CD4-positive, alpha-beta T cell (primary cell): ENCODE measurements at places on chromosomes 2 and 18. TPM values are rescaled to one million over a fixed set of nuclear protein-coding genes. Genes with fewer than 3 reads are reported as not detected.

GRCh38 chr2:235238537-235238936 lies 255.3 kb upstream of the AGAP1 start:
- DNase-seq = no peak

REG3A gene
- not detected for total RNA-seq

DNA sequence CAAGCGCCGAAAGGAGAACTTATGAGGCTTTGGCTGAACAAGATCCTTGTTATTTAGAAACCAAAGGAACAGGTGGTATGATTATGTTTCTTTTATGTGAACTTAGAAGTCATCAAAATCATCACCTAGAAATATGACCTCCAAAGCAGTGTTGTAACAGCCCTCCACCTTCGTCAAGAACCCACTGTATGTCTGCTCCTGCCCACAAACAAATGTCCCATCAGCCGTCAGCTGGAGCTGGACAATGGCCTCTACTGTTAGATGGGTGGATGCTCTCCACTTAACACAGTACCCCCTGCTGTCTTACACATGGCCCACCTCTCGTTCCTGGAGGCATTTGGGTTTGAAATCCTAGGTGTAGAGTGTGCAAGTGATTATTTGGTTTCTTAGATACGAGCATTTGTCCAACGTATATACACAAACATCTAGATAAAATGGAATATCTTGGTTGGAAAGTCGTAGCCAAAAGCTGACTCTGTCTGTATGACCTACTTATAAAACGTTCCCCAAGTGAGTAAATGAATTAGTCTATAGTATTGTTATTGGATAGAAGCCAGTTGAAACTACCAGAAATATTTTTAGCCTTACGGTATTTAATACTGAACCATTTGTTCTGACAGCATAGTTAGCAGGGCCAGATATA lies 113.0 kb downstream of the CRIM1 start:
- DNase-seq = no peak

CFLAR gene
- total RNA-seq = 178 TPM

SNRPD1 gene
- 35.7 TPM for total RNA-seq

DNA sequence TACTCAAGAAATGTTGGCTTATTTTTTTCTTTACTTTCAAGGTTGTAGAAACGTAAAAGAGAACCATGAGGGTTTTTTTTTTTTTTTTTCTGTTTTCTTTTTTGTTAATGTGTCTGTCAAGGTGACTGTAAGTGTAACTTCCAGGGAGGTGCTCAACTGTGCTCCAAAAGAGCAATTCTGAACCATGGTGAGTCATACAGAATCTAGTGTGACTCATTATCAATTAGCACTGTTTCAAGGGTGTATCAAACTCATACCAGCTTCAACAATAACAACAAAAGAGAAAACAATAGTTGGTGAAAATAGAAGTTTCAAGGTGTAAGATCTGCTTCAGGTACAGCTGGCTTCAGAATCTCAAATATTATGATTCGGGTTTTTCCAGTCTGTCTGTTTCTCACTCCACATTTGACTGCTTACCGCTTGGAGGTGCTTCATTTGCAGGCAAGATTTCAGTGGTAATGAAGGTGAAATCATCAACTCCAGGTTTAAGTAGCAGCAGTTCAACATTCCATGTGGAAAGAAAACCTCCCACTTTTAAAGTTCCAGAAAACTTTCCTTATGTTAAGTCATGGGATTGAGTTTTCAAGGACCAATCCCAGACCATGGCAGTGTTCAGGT lies 850.6 kb downstream of the CNTNAP5 start:
- DNase-seq = no peak

ZAP70 gene
- 470 TPM for total RNA-seq

IL18R1 gene
- 7.6 TPM for total RNA-seq

GALNT3 gene
- total RNA-seq = 3.3 TPM

IL1R2 gene
- total RNA-seq = 0.47 TPM

RPIA gene
- total RNA-seq = 21.6 TPM

RAMP1 gene
- total RNA-seq = not detected

GRCh38 chr2:92074549-92074898 lies 2796.7 kb upstream of the TEKT4 start:
- DNase-seq = no peak

- DNase-seq = no peak
Measured at GRCh38 chr2:217219164-217219520, 359.3 kb upstream of the TNP1 start.
